Neural crest cell (in vitro differentiated cells): ENCODE measurements at places on chromosomes 5 and 9. TPM values are rescaled to one million over a fixed set of nuclear protein-coding genes. Genes with fewer than 3 reads are reported as not detected.
A peak's percentile ranks its signal among the peaks of the same experiment; 100 is the strongest.

DNA sequence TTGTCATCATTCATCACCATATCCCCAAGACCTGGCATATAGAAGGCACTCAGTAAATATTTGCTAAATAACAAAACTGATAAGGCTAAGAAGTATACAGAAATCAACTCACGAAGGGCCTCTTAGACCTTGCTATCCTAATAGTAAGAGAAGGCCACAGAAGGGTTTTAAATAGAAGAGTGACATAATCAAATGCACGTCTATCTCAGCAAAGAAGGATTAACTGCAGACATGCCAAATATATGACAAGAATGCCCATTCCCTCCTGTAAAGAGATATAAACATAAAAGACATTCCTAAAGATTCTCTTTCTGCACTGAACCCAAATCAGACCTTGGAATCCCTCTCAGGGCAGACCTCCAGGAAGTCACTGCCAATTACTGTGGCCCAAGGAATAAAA lies 34.1 kb downstream of the ECPAS start:
- H3K27me3 ChIP-seq = no peaks in the 10 kb centered on the region
- no peak overlapping the region for H3K27ac ChIP-seq
- DNase-seq = no peak
- H3K4me1 ChIP-seq = no peaks in the 10 kb centered on the region

Gene FOCAD
- total RNA-seq = 60.1 and 60.4 TPM in 2 replicates

GRCh38 chr5:11110128-11110527 lies 349.1 kb upstream of the DAP start:
- H3K27ac ChIP-seq = no peak overlapping the region
- H3K4me3 ChIP-seq = no peak overlapping the region
- no peaks in the 10 kb centered on the region for H3K36me3 ChIP-seq
- H3K27me3 ChIP-seq = no peaks in the 10 kb centered on the region

- H3K27me3 ChIP-seq = no peaks in the 10 kb centered on the region
- H3K4me1 ChIP-seq = no peaks in the 10 kb centered on the region
- H3K4me3 ChIP-seq = no peak overlapping the region
- DNase-seq = no peak
- no peak overlapping the region for H3K27ac ChIP-seq
- peaks cover 30% of the 10 kb centered on the region for H3K36me3 ChIP-seq
Measured at GRCh38 chr5:71533615-71534014, 53.5 kb upstream of the MCCC2 start.

Gene GDA
- total RNA-seq = 11.5 and 12.3 TPM in 2 replicates

DNA sequence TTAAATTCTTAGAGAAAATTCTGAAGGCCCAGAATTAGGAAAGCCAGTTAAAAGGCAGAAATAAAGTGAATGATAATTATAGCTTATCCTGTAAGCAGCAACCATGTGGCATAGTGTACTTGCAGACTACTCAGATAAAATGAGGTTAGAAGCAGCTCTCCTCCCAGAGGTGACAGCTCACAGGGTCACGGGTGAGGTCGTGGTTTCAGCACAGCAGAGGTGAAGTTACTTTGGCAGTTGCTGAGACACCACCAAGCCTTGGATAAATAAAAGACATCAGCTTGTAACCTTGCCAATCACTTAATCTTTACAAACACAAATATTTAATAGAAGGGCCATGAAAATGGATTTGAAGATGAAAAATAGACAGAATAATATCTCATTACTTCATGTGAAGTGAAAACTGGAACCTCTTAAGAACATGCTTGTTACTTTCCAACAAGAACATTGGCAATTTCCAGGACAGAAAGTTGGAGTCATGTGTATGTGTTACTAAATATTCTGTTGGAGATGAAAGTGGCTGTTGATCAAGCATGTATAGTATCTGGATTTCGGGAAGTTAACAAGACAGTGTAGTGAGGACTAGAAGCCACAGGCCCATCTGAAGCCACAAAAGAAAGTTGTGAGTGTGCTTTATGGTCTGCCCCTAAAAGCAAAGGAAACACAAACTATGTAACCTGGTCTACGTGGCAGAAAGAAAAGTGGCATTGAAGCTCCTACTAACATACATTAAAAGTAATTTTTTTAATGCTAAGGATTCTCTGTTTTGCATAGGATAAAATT lies 134.4 kb downstream of the ERCC6L2 start:
- H3K36me3 ChIP-seq = peaks cover 18% of the 10 kb centered on the region
- H3K4me1 ChIP-seq = no peaks in the 10 kb centered on the region
- no peaks in the 10 kb centered on the region for H3K27me3 ChIP-seq
- no peak overlapping the region for H3K27ac ChIP-seq

DNA sequence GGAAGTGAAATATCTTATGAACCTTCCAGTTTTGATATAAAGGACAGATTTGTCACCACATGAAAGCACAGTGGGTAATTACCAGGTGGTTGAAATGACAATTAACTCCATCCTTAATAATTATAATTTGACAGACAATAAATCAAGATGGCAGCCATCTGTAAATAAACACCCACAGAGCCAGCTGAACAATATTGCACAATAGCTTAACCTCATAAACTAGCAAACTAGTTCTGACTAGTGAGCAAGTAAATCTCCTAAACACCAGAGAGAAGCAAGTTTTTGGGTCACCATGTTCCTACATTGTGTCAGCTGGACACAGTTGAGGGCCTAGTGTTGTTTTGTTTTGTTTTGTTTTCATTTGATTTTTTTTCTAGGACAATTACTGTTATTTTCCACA lies 577.4 kb downstream of the ACTL7B start:
- no peaks in the 10 kb centered on the region for H3K36me3 ChIP-seq
- no peak for DNase-seq
- no peak overlapping the region for H3K4me3 ChIP-seq
- no peak overlapping the region for H3K27ac ChIP-seq

Gene KLF9
- total RNA-seq = 0.19 and 0.20 TPM in 2 replicates

DNA sequence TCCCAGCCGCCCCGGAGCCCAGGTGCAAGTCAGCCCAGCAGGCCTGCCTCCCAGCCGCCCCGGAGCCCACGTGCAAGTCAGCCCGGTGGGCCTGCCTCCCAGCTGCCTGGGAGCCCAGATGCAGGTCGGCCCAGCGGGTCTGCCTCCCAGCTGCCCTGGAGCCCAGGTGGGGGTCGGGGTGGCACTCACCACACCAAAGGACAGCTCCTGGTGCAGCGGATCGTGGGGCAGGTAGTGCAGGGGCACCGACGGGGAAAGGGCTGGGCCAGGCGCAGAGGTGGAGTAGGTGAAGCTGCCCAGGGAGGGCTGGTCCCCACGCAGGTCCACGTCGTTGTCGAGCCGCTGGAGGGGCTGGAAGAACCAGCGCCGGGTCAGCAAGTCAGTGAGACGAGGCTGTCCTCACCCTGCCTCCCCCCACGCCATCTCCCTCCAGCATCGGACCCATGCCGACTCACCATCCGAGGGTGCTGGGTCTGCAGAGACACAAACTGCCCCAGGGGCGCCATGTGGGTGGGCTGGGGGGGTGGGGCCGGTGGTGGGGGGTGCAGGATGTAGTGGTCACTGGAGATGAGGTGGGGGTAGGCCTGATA lies 6.7 kb downstream of the RNF44 start:
- H3K27me3 ChIP-seq = no peaks in the 10 kb centered on the region
- no peak for DNase-seq
- H3K36me3 ChIP-seq = peaks cover 8% of the 10 kb centered on the region
- H3K4me1 ChIP-seq = peaks cover 24% of the 10 kb centered on the region
- H3K27ac ChIP-seq = no peak overlapping the region

DNA sequence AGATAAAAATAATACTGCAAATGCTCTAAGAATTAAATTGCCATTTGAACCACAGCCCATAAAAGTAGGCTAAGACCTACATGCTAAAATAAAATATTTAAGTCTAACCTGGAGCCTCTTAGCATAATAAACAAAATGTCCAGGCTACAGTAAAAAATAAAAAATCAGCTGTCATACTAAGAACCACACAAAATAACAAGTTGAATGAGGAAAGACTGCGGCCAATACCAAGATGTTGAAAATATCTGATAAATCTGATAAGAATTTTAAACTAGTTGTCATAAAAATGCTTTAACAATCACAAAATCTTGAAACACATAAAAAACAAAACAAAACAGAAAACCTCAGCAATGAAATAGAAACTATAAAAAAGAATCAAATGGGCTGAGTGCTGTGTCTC lies 336.9 kb upstream of the MSX2 start:
- peaks cover 5% of the 10 kb centered on the region for H3K4me1 ChIP-seq
- H3K27ac ChIP-seq = no peak overlapping the region

Gene ASPN
- total RNA-seq = not detected in 2 replicates

DNA sequence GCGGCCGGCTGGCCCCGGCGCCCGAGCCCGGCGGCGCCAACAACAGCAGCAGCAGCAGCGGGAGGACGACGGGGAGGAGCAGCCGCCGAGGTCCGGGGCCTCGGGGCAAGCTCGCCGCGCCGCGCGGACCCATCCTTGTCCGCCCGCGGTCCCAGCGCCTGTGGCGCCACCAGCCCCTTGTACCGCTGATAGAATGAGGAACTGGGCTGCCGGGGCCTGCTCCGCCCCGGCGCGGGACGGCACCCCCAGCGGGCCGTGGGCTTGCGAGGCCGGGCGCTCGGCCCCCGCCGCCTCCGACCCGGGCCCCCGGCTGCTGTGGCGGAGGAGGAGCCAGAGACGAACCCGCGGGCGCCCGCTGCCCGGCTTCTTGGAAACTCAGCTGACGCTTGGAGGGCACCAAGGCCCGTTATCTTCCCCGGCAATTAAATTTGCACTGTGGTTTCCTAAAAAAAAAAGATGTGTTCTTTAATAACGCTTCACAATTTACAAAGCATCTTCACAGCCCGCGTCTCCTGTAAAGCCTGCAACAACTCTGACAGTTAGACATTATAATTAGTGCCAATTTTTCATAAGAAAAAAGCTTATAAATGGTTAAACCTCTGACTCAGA lies at the start of gene ARSB:
TSS of gene ARSB (minus strand) at position 195 of the 609 bp plus-strand sequence. CDS start at position 133, 62 bp downstream.
- no peaks in the 10 kb centered on the region for H3K36me3 ChIP-seq
- peak; percentile 46 for DNase-seq
- peaks cover 23% of the 10 kb centered on the region for H3K4me1 ChIP-seq
- no peaks in the 10 kb centered on the region for H3K27me3 ChIP-seq
- peak within 1 kb of the TSS; percentile 95 for H3K4me3 ChIP-seq

GRCh38 chr5:99105216-99105615 lies 176.4 kb upstream of the CHD1 start:
- no peaks in the 10 kb centered on the region for H3K4me1 ChIP-seq
- no peak overlapping the region for H3K27ac ChIP-seq
- peaks cover 19% of the 10 kb centered on the region for H3K27me3 ChIP-seq

Gene LURAP1L
- 0.27 and 0.40 TPM in 2 replicates for total RNA-seq

GRCh38 chr9:123922911-123923310 lies 7.0 kb downstream of the DENND1A start:
- H3K27ac ChIP-seq = no peak overlapping the region
- no peak overlapping the region for H3K4me3 ChIP-seq
- H3K27me3 ChIP-seq = peaks cover 5% of the 10 kb centered on the region
- DNase-seq = no peak
- H3K4me1 ChIP-seq = peaks cover 5% of the 10 kb centered on the region
- H3K36me3 ChIP-seq = peaks cover 10% of the 10 kb centered on the region

DNA sequence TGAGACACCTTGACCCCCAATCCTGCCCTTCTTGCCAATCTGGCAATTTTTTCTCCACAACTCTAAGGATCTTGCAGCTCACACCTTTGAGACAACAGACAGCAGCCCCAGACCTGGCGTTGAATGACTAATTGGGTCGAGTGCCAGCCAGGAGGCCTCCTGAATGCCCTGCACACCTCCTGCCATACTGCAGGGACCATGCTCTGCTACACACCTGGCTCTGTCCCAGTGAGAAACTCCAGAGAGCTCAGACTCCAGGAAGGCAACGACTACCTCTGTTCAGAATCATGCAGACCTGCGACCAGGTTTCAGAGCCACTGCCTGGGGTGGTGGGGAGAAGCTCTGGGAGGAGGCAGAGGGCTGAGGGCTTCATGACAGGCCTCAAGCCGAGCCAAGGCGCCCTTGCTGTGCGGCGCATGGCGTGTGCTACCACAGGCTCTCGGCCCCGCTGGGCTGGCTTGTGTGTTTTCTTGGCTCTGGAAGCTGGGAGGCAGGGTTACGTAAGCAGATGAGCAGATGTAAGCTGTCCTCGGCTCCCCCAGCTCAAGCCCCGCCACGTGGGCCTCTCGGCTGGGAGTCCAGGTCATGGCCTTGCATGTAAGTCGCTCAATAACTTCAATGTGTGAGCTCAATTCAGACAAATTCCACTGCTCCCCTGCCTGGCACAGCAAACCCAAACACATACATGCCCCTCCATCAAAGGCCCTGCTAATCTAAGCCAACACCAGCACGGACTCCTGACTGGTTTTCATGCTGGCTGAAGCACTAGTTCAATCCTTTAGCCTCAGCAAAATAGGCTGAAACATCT lies 27.5 kb downstream of the B4GALT1 start:
- no peak overlapping the region for H3K27ac ChIP-seq
- no peak overlapping the region for H3K4me3 ChIP-seq

DNA sequence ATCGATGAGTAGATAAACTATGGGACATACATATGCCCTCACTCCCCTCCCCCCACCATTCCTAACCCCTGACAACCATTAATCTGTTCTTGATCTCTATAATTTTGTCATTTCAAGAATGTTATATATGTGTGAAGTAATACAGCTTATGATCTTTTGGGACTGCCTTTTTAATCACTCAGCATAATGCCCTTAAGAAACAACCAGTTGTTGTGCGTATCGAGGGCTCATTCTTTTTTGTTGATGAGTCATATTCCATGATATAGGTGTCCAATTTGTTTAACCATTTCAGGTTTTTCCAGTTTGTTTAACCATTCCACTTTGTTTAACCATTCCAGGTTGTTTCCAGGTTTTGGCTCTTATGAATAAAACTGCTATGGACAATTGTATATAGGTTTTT lies 75.6 kb downstream of the ARHGEF28 start:
- DNase-seq = no peak
- H3K4me1 ChIP-seq = no peaks in the 10 kb centered on the region
- no peaks in the 10 kb centered on the region for H3K36me3 ChIP-seq

DNA sequence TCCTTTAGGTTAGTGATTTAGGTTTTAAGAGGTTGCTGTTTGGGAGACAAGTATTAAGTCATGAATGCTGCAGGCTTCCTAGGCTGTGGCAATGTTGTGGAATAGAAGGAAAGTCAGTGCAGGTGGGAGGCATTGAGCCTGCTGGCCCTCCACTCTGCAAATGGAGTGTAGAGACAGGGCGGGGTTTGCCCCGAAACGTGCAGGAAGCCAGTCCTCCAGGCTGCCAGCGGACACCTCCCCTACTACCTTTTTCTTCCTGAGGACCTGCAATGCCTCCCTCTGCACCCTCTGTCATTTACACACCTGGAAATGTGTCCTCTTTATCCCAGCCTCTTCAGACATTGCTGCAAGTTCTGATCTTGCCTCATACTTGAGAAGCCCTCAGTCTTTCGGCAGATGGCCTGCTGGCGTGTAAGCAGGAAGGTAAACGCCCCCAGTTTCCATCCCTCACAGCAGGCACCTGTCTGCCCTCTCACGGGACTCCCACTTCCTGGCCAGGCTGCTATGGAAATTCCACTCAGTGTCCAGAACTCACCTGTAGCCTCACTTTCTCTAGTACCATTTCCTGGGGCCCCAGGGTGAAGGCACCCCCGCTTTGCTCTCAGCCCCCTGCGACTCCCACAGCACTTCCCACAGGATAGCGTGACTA lies 81.6 kb upstream of the BOD1 start:
- H3K4me3 ChIP-seq = no peak overlapping the region
- H3K27ac ChIP-seq = peak overlapping the region; percentile 27
- no peaks in the 10 kb centered on the region for H3K36me3 ChIP-seq
- H3K4me1 ChIP-seq = no peaks in the 10 kb centered on the region
- H3K27me3 ChIP-seq = peaks cover 3% of the 10 kb centered on the region
- no peak for DNase-seq
